ENCODE measurements at places on chromosomes 4 and X.

- no peak for DNase-seq
Measured at GRCh38 chrX:44962944-44963343, 90.0 kb downstream of the KDM6A start.

DNA sequence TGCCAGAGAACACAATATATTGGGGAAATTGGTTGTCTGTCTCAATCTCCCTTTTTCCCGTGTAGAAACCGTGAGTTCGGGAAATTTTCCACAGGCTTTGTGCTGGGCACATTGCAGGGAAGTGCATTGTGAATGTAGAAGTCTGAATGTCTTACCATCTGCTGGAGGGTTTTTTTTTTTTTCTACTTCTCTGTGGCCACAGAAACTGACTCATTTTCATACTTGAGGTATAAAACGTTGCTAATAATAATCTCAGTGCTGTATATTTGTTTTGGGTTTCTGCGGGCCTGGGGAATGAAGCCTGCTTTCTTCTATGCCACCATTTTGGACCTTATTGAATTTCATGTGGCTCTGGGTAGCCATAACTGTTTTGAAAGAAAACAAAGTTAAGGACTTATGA, 1001.2 kb downstream of the STIM2 start:
- DNase-seq = peak; percentile 80

- no peak for DNase-seq
Measured at GRCh38 chr4:107546638-107547037, 173.4 kb downstream of the PAPSS1 start.

GRCh38 chrX:49072712-49073095, 1.1 kb downstream of the PRAF2 start:
- DNase-seq = no peak

DNA sequence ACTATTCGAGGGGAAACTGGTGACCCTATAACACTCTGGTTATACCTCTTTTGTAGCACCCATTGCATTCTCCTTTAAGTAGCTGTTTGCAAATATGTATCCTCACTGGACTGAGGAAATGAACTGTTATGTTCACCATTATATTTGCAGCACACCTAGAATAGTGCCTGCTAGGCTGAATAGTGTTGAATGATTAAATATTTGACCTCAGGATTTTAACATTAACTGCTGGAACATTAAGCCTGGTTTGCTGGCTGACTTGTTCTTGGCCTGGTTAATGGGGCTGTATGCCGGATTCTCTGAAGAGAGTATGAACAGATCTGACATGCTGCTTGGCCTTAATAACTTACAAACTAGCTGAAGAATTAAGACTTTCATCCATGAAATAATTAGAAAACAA, 80.1 kb downstream of the RS1 start:
- no peak for DNase-seq

GRCh38 chr4:150739591-150739990, 157.6 kb downstream of the MAB21L2 start:
- DNase-seq = no peak

DNA sequence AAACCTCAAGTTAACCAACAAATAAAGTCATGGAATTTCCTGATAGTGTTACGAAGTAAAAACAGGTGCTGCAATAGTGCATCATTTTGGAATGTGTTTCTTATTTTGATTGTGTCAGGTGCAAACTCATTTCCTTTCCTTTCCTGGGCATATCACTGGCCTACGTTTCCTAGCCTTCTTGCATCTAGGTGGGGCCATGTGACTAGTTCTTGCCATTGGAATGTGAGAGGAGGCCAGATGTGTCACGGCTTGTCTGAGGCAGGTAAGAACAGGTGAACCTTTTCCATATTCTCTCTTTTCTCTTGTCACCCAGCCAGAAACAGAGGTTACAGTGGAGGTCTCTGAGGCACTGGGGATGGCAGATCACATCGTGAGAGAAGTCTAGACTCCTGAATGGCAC, 868.0 kb downstream of the RPA4 start:
- DNase-seq = no peak

DNA sequence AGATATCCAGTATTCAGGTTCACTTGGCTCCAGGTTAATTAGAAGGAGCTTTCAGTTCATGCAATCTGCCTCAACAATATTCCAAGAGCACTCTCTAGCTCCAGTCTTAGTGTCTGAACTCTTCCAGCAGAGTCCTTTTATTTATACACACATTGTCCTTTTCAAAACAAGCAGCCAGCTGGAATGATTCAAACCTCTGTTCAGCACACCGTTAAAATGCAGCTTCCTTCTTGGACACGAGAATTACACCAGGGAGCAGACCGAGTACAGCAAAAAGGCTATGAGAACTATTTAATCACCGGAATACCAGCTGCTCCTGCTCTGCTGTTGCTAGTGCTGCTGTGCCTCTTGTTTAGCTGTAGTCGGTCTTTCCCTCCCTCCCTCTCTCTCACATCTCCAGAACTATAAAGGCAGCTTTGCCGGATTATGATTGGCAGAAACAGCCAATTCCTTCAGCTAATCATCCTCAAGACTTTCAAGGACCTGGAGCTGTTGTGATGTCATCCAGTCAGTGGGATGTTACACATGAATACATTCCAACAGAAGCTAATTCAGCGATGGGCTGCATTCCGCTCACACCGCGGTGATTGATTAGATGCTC, at the start of gene NDST4:
Gene NDST4 (minus strand): TSS at position 115 of the 601 bp plus-strand sequence. CDS start 36,584 bp downstream, outside the sequence.
- DNase-seq = peak; percentile 70

GRCh38 chrX:52574416-52575275, 57.8 kb upstream of the XAGE1B start:
- peak; percentile 65 for DNase-seq

DNA sequence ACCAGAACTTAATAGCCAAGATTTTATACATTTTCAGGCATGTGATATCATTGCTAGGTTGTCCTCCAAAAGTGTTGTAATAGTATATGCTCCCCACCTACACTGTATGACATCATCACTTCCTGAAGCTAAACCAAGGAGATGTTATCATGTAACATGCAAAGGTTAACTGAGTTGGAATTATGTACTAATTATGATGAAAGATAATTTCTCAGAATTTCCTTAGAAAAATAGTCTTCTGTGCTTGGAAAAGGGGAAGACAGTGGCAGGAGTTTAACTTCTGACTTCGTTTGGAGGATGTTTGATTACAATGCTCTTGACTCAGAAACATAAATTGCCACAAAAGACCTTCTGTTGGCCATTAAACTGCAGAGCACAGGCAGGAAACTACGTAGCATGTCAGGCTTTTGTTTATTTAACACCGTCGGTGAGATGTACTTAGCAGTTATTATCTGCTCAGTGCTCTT, 83.6 kb upstream of the GUCY1A1 start:
- DNase-seq = peak; percentile 60

GRCh38 chr4:5992171-5992827, 25.9 kb downstream of the C4orf50 start:
- no peak for DNase-seq

DNA sequence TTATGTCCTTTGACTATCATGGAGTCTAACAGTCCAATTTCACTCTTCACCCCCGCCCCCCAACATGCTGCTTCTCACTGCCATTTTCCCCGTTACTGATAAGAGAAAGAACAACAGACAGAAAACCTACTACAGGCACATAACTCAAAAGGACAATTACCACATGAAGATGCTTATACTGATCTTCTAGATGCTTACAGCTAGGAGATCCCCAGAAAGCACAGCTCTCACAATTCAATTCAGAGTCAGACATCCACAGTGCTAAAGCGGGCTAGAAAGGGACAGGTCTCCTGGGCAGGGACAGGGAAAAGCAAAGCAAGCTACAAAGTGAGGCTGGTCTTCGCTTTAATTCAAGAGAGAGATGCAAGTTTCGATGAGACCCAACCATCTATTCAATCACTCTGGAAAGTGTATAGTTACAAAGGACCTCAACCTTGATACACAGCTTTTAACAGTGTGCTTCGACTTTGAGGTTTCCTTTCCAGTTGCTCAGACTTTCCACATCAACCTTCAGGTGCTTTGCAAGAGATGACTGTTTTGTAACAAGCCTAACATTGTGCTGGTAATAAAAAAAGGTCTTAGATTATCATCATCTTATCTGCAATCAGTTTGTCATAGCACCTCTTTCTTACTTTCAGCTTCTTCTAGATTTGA, 60.9 kb downstream of the LEF1 start:
- no peak for DNase-seq

DNA sequence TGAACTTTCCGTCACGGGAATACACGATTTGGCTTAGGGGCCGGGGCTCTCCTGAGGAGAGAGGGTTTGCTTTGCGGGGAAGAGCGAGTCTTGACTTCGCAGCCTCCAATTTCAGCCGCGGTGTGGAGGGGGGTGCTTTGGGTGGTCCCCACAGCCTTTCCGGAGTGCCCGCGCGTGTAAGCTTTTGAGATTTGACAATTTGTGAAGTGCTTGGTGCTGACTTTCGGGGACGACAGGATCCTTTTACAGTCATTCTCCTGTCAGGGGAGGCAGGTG, 355 bp downstream of the SCML1 start:
- DNase-seq = no peak

- DNase-seq = no peak
Measured at GRCh38 chrX:64739792-64740378, 236.4 kb downstream of the ZC4H2 start.

DNA sequence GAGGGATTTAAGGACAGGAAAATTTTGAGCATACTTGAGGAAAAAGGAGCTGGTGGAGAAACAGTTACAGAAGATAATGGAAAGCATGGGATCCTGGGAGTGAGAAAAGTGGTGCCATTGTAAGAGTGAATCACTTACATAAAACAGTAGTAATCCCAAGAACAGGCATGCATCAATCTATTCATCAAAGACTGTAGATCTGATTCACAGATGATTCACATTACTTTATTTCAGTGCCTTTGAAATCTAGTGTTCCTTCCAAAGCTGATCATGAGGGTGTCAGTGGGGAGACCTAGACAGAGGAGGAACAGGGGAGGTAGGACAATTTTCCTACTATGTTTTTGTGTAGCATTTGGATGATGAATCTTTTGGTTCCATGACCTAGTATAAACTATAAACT, 102.7 kb downstream of the TAB3 start:
- DNase-seq = no peak

GRCh38 chr4:86497980-86498862, 95.9 kb upstream of the PTPN13 start:
- DNase-seq = peak; percentile 74

GRCh38 chr4:12897954-12898353, 586.2 kb downstream of the RAB28 start:
- DNase-seq = no peak

GRCh38 chrX:130280901-130281300, 12.2 kb upstream of the ZNF280C start:
- no peak for DNase-seq

DNA sequence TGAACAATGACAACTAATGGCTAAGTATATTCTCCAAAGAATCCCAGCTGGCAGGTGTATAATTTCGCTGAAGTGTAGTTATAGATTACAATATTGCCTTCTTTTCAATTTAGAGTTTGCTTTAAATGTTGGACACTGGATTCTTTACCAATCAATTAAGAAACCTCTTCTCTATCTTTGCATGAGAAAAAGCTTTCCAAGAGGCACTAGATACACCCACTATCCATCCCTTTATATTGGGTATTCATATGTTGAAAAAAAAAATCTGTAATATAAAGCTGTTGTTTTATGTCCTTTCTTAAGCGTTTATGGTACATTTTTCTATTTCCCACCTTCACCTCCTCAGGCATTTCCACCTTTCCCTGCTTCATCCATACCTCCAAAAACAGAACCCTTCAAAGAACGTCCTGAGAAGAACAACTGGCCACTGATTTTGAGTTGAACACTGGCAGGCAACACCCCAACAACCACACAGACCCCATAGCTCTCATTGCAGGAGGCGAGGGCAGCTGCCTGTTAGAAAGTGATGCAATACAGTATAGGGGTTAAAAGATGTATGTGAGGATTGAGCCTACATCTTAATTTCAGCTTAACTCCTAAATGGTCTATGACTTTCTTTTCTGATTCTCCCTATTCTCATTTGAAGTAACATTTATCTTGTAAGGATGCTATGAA, 11.8 kb downstream of the ADH6 start:
- no peak for DNase-seq

DNA sequence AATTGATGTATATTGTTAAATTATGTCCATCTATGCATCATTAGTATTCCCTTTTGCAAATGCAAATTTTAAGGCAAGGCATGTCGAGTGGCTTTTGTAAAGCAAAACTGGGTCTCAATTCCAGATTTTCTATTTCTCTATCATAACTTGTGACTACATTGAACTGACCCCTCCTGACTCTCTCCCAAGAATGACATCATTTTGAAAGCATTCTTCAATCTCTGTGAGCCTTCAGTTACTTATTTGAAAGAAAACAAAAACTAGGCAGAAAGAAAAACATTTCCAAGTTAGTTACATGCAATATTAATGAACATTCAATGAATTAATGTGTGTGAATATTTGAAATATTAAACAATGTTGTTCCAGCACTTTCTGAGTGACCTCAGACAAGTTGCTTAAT, 314.3 kb upstream of the CLNK start:
- peak; percentile 43 for DNase-seq

DNA sequence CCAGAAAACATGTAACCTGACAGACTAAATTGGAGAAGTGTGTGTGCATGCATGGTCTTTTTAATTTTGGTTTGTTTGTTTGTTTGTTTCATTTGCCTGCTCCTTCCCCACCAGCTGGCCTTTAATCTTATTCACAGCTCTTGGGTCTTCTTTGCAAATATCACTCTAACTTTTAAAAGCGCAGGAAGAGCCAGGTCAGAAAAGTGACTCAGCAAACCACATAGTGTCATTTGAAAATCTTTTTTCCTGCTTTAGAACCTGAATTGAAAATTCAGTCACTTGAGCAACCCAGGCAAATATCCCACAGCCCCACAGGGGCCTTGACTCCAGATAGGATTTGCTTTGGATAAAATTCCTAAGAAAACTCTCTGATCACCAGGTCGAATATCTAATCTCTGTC, 4.6 kb downstream of the TMEM255A start:
- peak; percentile 1 for DNase-seq

DNA sequence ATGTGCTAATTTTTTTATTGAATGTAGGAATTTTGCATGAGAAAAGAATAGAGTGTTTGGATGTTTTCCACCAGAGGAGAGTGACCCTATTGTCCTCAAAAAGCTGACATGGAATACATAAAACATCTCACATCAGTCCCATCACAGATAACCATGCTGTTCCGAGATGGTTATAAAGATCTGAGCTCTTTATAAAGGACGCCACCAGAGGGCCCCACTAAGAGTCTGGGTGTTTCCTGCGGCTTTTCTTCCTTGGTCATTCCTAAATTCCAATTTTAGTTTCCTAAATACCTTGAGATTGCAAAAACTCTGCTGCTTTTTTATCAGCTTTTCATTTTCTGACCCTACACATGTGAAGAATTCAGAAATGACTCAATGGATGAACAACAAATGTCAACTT, 504.5 kb upstream of the FRG1 start:
- DNase-seq = no peak

- DNase-seq = no peak
Measured at GRCh38 chr4:1014291-1015167, 3.1 kb downstream of the FGFRL1 start.

- DNase-seq = no peak
Measured at GRCh38 chr4:8318509-8318908, 49.0 kb downstream of the HTRA3 start.

DNA sequence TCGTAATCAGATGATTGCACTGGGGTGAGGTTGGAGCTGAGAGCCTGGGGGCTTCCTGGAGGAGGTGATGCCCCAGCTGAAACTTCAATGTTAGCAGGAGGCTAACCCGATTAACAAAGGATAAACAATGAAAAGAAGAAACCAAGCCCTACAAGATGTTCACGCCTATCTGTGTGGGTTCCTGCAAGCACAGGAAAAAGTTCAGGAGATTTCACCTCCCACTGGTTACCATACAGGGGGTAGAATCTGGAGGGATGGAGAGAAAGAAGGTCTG, 27.5 kb downstream of the JAKMIP1 start:
- DNase-seq = no peak

- DNase-seq = peak; percentile 3
Measured at GRCh38 chr4:6403400-6403685, 69.1 kb downstream of the PPP2R2C start.

GRCh38 chr4:113700602-113701150, 60.9 kb downstream of the CAMK2D start:
- no peak for DNase-seq

Data from fibroblast of upper back skin (primary cell).